GM13976 (cell line): ENCODE measurements at places on chromosomes 11 and 22.

- no peak for DNase-seq
These were observed 71.0 kb upstream of the KIRREL3 start for GRCh38 chr11:127071606-127072005.

GRCh38 chr11:92681586-92681985, 287.9 kb upstream of the MTNR1B start:
- DNase-seq = no peak

DNA sequence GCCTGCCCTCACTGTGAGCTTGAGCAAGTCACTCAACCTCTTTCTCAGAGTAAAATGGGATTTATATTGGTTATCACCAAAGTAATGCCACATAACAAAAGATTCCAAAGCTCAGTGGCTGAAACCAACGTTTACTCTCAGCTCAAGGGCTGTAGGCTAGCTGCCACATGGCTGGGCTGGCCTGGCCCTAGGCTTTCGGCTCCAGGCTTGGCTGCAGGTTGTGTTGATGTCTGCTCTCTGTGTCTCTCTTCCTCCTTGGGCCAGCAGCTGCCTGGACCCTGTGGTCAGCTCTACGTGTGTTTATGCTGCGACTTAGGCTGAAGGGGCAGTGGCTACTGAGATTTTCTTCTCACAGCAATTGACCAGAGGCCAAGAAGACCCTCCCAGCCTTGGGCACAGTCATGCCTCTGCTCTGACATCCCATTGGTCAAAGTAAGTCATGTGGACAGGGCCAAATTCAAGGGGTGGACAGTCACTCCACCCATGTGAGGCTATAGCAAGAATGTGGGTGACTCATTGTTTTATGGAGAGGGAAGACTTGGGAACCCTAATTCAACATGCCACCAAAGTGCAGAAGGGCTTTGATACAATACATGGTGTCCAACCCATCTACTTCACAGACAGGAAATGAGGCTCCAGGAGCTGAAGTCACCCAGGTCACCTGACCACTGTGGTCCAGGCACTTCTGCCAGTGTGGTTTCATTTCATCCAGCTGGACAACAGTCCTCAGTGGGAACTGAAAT, 90.6 kb downstream of the TSPAN18 start:
- no peak for DNase-seq

DNA sequence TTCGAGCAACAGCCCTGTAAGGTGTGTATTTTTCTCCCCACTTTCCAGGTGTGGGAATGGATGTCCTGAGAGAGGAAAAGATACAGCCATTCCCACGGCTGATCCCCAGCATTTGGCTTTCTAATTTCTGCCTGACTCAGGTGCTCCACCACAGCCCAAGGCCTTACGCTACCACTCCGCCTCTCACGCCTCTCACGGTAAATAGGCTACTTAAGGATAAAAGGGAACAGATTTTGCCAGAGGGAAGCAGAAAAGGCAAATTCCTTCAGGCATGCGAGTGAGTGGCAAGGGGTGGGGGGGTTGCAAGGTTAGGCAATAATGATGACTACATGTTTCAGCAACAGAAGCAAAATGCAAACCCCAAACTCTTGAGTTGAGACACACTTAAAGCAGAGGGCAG, 9.2 kb downstream of the PVALB start:
- no peak for DNase-seq

DNA sequence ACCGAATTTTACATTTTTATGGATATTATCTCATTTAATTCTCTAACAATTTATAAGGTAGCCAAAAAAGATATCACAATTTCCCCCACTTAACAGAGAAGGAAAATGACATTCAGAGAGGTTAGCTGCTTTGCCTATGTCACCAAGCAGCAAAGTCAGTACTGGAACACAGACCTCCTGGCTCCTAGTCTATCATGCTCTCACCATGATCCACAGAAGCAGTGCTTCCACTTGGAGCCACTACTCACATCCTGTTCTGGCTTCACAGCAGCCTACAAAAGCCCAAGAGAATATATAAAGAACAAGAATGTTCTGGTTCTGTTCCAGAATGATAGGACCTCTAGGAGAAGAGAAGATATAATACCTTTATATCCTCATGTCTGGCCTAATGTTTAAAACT, 59.5 kb upstream of the SCUBE2 start:
- no peak for DNase-seq

- no peak for DNase-seq
These were observed 305.9 kb downstream of the BRD1 start for GRCh38 chr22:49521787-49522224.
